Cardiac muscle cell (in vitro differentiated cells and primary cell): ENCODE measurements at places on chromosomes 1 and 21. TPM values are rescaled to one million over a fixed set of nuclear protein-coding genes. Genes with fewer than 3 reads are reported as not detected.

- H3K4me3 ChIP-seq: no peak overlapping the region
- DNase-seq: no peak
- H3K4me1 ChIP-seq: no peaks in the 10 kb centered on the region
- no peak overlapping the region for H3K27ac ChIP-seq
- no peaks in the 10 kb centered on the region for H3K27me3 ChIP-seq
These were observed 90.9 kb downstream of the CRB1 start for GRCh38 chr1:197358959-197359358.

The C1orf53 gene
- total RNA-seq: 4.3 and 12.0 TPM in 2 replicates

GRCh38 chr1:35561972-35562680 is 4.5 kb downstream of the NCDN start:
- H3K27ac ChIP-seq: no peak overlapping the region
- H3K36me3 ChIP-seq: no peaks in the 10 kb centered on the region
- H3K27me3 ChIP-seq: no peaks in the 10 kb centered on the region
- no peak overlapping the region for H3K4me3 ChIP-seq

- H3K4me3 ChIP-seq: no peak overlapping the region
- H3K27ac ChIP-seq: no peak overlapping the region
- H3K27me3 ChIP-seq: no peaks in the 10 kb centered on the region
- H3K36me3 ChIP-seq: no peaks in the 10 kb centered on the region
- peaks cover 9% of the 10 kb centered on the region for H3K4me1 ChIP-seq
- peak; percentile 71 for DNase-seq
These were observed 7.7 kb downstream of the ARHGEF19 start for GRCh38 chr1:16204634-16205333.

DNA sequence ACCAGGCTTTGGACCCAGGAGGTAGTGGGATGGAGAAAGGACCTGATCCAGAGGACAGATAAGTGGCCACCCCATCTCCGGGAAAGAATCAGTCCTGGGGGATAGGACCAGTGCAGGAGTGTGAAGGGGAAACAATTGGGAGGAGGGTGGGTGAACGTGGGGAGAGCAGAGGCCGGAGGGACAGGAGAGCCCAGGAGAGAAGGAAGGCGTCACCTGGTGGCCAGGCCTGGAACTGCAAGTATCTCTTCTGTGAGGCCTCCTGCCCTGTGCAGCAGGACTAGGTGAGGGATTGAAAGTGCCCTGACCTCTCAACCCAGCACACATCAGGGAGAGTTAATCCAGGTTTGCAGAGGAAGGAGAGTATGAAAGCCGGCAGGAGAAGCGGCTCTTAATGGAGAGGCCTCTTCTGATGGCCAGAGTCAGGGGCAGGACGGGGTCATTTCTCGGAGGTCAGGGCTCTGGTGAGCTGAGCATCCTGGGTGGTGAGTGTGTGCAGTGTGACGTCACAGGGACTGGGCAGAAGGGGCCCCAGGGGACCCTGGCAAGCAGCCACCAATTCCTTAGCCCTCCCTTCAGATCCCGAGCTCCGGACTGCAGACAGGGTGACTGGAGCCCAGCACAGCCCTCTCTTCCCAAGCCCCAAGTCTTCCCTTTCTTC is 9.2 kb upstream of the LAD1 start:
- peaks cover 54% of the 10 kb centered on the region for H3K4me1 ChIP-seq
- H3K4me3 ChIP-seq: no peak overlapping the region
- peaks cover 61% of the 10 kb centered on the region for H3K36me3 ChIP-seq

The TRIM46 gene
- 3.6 and 5.4 TPM in 2 replicates for total RNA-seq

The GPR61 gene
- total RNA-seq: 1.9 and 3.3 TPM in 2 replicates

The SYDE2 gene
- total RNA-seq: 22.2 and 47.5 TPM in 2 replicates

DNA sequence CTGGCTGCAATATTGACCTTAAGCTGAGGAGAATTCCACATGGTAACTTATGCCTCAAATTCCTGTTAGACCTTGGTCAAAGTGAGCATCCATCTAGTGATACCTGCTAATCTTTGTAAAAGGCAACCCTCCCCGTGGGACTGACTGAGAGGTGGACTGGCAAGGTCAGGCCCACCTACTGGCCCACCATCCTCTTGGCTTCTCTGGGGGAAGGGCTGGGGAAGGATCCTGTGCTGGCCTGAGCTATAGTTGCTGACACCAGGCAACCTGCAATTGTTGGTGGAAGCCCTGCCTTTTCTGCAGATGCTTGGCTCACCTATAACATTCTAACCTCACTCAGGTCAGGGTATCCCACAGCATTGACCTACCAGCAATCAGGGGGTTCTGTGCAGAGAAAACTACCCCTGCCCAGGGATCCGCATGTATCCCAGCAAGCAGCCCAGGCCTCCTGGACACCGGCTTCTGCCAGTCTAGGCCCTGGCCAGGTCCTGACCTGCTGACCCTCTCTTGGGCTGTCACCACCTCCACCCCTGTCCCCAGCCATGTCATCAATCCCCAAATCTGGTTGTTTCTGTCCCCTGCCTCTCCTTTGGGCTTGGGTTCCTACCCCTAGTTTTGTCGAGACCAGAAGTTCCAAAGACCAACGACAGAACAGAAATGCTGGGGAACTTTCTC is 108.1 kb upstream of the EDN2 start:
- H3K36me3 ChIP-seq: no peaks in the 10 kb centered on the region
- H3K27me3 ChIP-seq: no peaks in the 10 kb centered on the region
- no peak overlapping the region for H3K4me3 ChIP-seq

The ANGPTL3 gene
- not detected in 2 replicates for total RNA-seq

- peak overlapping the region; percentile 91 for H3K4me3 ChIP-seq
- H3K27me3 ChIP-seq: no peaks in the 10 kb centered on the region
- no peaks in the 10 kb centered on the region for H3K36me3 ChIP-seq
- peak overlapping the region; percentile 98 for H3K27ac ChIP-seq
- DNase-seq: no peak
- H3K4me1 ChIP-seq: peaks cover 62% of the 10 kb centered on the region
These were observed 3.3 kb downstream of the MAPKAPK2 start for GRCh38 chr1:206687915-206688442.

GRCh38 chr21:38598413-38598812 is 100.1 kb upstream of the ERG start:
- H3K27me3 ChIP-seq: no peaks in the 10 kb centered on the region
- H3K27ac ChIP-seq: no peak overlapping the region
- no peak overlapping the region for H3K4me3 ChIP-seq
- H3K4me1 ChIP-seq: peaks cover 6% of the 10 kb centered on the region

- peaks cover 11% of the 10 kb centered on the region for H3K4me1 ChIP-seq
- no peak overlapping the region for H3K4me3 ChIP-seq
- no peak for DNase-seq
- no peak overlapping the region for H3K27ac ChIP-seq
These were observed 242.7 kb downstream of the RRAGC start for GRCh38 chr1:38616846-38617245.

The IVL gene
- total RNA-seq: not detected in 2 replicates

The LCE1D gene
- not detected in 2 replicates for total RNA-seq
